ENCODE measurements at places on chromosomes 16 and 17.

DNA sequence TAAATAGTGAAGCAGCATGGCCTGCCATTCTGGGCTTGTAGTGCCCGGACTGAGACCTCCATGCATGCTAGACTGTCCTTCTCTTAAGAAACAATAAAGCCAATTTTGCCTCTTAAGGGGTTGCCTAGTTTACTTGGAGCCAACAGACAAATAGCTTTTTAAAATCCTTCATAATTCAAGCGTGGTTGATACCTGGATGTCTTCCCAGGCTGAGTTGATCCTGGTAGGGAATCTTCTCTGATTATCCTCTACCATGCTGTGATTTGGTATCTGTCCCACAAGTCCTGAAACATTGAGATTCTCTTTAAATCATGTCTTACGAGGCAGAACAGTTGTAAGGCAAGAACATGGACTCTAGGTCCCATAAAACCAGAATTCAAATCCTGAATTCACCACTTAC lies 359.6 kb upstream of the CCL2 start:
- DNase-seq: no peak

- DNase-seq: peak; percentile 9
These were observed 178.3 kb downstream of the PRKCB start for GRCh38 chr16:24013864-24014645.

DNA sequence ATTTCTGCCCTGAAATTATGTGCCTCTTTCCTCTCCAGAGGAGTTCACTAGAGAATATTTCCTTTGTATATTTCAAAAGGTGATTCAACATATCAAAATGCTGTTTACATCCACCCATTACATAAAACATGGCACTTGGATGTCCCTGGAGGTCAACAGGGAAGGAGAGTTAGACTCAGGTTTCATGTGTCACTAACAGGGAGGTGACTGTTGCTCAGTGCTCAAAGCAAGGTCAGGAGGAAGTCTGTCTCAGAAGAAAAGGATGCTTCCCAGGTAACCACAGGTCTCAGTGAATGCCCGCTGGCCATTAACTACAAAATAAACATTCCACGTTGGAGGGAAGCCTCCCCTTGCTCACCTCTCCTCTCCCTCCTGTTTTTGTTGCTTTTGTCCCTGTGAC lies 198.6 kb downstream of the AXIN2 start:
- no peak for DNase-seq

DNA sequence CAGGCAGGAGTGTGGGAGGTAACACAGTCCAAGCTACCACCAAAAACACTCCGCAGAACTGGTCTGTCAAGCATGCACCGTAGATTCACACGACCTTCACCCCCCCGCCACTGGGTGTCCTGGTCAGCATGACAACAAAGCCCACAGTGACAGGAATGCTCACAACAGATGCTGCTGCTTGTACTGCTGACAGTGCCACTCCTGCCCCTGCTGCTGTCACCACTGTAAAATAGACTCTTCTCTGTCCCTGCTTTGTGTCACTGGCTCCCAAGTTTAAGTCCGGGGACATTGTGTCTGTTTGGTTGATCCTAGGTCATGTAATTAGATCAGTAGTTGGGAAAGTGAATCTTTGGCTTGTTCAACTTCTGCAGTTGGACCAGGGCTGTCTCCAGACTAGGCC lies 7.0 kb upstream of the ODF4 start:
- DNase-seq: no peak

- no peak for DNase-seq
These were observed 17.6 kb downstream of the CASC3 start for GRCh38 chr17:40157973-40158372.

- DNase-seq: peak; percentile 11
These were observed 318.3 kb downstream of the PHKB start for GRCh38 chr16:47779201-47780016.

GRCh38 chr17:39533891-39534290 lies 72.6 kb downstream of the CDK12 start:
- no peak for DNase-seq

DNA sequence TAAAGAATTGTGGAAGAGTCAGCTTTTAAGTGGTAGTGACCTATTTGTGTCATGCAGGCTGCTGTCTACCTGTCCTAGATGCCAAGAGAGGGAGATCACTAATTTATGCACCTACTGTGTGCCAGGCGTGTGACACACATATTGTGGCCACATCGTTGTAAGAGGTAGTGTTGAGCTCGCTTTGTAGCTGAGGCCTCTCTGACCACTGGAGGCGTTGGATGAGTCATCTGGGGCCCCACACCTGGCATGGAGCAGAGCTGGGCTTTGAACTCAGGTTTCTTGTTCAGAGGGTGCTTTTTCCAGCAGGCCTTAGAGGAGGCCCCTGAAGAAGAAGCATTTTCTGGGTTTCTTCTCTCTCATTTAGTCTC lies 52.3 kb upstream of the LGALS9 start:
- DNase-seq: peak; percentile 67

Data from stimulated activated CD4-positive, alpha-beta T cell treated with anti-CD3 and anti-CD28 coated beads, Interleukin-15, amount 100 ng/mL, for 48 hours (primary cell).